ENCODE measurements at places on chromosomes 5 and 9.

DNA sequence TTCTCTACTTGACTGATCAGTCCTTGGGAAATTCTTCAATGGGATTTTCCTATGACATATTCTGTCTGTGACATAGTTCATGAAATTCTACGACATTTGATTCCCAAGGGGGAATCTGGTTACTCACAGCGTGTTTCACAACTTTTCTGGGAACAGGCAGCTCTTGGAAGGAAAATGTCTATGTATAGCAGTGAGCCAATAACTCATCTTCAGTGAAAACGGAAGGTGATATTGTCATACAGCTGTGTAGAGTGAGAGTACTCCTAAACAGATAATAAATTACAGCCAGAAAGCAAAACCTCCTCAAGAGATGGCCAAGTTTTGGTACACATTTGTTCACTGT is 91.4 kb downstream of the C9orf152 start:
- DNase-seq, result no peak

DNA sequence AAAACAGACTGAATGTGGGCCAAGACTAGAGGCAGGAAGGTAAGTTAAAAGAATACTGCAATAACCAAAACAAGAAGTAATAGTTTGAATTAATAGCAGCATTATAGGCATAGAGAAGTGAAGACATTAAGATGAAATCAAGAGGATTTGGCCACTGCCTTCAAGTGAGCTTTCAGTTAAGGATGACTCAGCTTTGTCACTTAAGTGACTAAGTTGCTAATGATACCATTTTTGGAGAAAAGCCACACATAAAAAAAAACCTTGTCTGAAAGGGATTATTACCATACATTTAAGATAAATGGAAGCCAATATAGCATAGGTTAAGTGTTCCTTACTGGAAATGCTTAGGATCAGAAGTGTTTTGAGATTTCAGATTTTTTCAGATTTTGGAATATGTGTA is 57.0 kb downstream of the ECPAS start:
- no peak for DNase-seq

- no peak for DNase-seq
These were observed 2.1 kb downstream of the ITGA1 start for GRCh38 chr5:52789851-52790250.

DNA sequence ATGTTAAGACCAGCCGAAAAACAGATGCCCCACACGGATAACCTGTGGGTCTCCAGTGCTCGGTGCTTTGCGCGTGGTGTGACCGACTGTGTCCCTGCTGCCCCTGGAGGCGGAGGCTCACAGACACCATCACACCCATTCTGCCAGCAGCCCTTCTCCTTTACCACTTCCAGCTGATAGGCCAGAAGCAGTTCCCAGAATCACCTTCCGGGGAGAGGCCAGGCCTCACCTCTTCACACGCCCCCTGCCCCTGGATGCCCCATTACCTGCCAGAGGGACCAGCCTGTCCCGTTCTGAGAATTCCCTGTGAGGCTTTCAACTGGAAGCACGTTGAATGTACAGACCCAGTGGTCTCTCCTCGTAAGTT is 21.6 kb upstream of the LRRC14B start:
- no peak for DNase-seq

- DNase-seq, result no peak
These were observed 38.4 kb downstream of the ZFAND5 start for GRCh38 chr9:72326641-72327040.

GRCh38 chr9:130689937-130690700 is 3.5 kb upstream of the EXOSC2 start:
- peak; percentile 22 for DNase-seq

- no peak for DNase-seq
These were observed 62.4 kb upstream of the IL7R start for GRCh38 chr5:35794328-35794619.

GRCh38 chr5:114237766-114238165 is 124.1 kb upstream of the KCNN2 start:
- DNase-seq, result no peak

GRCh38 chr9:76707510-76707909 is 56.7 kb upstream of the PCA3 start:
- DNase-seq, result no peak

DNA sequence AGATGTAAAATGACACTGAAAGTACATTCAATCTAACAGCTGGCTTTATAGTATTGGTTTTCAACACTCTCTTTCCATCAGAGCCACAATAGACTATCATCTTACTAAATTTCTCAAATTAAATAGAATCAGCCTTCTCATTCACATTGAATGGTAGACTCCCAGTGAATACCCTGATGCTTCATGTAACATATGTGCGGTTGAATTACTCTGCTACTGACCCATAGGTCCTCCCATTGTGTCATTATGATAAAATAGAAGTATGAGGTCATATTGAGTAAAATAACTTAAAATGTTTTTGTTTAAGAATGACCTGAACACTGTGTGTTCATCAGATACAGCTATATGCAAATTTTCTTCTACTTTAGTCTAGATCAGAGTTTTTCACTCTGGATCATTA is 75.9 kb upstream of the ADAMTSL1 start:
- DNase-seq, result no peak

GRCh38 chr5:128877476-128877875 is 87.8 kb upstream of the SLC27A6 start:
- no peak for DNase-seq

DNA sequence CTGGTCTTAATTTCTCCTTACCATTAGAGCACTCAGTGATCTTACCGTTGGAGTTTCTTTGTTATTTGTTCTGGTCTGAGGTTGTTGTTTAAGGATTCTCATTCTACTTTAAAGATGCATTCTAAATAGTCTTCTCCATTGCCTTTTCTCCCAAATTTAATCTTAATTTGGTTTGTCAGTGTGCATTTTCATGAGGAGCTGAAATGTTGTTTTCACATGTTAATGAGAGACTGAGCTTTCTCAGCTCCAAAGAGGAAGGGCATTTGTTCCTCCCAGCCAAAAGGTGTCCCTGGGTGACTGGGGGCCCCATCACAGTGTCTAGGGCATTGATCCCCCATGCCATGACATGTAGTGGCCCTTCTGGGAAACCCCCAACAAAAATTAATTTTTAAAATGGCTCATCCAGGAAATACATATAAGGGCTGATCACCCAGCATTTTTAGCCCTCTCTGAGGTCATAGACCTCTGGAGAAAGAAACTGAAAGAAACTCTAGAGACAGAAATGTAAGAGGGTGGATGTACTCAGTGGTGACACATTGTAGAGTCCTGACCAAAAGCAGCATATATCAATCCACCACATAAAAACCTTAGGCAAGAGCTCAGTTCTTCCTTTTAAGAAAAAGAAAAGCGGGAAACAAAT is 240.4 kb upstream of the RAI14 start:
- no peak for DNase-seq

DNA sequence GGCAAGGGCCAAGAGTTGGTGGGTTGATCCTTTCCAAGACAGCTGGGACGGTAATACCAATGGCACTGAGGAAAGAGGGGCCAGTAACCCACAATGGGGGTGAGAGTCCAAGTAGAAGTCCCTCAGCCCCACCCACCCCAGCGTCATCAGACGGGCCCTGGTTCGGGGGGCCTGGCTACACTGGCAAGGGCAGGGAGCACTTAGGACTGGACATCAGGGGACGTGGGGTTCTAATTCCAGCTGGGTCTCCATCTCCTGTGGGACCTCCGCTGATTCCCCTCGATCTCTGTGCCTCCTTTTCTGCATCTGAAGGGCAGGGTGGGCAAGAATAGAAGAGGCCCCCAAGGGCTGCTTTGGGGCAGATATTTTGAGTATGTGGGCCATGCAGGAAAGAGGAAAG is 53.5 kb upstream of the FCN1 start:
- no peak for DNase-seq

- no peak for DNase-seq
These were observed 19.6 kb downstream of the SH2D3C start for GRCh38 chr9:127758843-127759242.

GRCh38 chr5:135220394-135221186 is 178.4 kb downstream of the MACROH2A1 start:
- no peak for DNase-seq

GRCh38 chr9:38298904-38299303 is 93.6 kb upstream of the ALDH1B1 start:
- no peak for DNase-seq

All from substantia nigra (tissue), 51 donors.